ENCODE measurements at places on chromosomes 11 and 22.

DNA sequence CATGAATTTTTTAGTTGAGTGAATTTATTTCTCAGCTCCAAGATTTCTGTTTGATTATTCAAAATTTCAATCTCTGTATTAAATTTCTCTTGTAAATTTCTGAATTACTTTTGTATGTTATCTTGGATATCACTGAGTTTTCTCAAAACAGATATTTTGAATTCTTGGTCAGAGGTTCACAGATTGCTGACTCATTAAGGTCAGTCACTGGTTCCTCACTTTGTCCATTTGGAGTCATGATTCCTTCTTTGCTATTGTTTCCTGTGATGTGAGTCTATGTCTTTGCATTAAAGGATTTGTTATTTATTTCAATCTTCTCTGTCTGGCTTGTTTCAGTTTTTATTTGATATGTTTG is 10.2 kb upstream of the IL17RA start:
- DNase-seq = no peak

GRCh38 chr11:61341706-61342105 is 8.7 kb downstream of the TKFC start:
- no peak for DNase-seq

DNA sequence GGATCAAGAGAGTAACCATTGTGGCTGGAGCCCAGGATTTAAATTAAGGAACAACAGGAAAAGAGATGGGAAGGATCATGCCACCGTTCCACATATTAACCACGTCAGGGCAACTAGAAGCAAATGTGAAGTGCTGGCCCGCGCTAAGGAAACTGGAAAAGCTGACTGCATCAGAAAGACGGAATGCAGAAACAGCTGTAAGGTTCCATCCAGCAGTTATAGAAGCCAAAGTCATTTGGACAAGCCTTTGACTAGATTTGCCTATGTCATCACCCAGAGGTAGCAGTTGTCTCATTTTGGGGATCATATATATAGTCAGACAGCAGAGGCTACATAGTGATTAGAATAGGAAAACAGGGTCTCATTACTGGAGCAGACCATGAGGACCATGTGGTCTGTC is 43.0 kb upstream of the CRTAM start:
- DNase-seq = no peak

- no peak for DNase-seq
Observed at GRCh38 chr22:36700711-36701670, 2.6 kb downstream of the CACNG2 start.

- no peak for DNase-seq
Observed at GRCh38 chr11:73414977-73415651, 38.9 kb downstream of the RELT start.

Measured in T-helper 9 cell (primary cell).